ENCODE measurements at places on chromosomes 12 and 14. TPM values are rescaled to one million over a fixed set of nuclear protein-coding genes. Genes with fewer than 3 reads are reported as not detected.
A peak's percentile ranks its signal among the peaks of the same experiment; 100 is the strongest.

The PPP4R4 gene
- 0.17 TPM for polyA plus RNA-seq

The GALNT8 gene
- not detected for polyA plus RNA-seq

GRCh38 chr12:538731-539539 is 79.2 kb downstream of the B4GALNT3 start:
- DNase-seq, result peak; percentile 9

DNA sequence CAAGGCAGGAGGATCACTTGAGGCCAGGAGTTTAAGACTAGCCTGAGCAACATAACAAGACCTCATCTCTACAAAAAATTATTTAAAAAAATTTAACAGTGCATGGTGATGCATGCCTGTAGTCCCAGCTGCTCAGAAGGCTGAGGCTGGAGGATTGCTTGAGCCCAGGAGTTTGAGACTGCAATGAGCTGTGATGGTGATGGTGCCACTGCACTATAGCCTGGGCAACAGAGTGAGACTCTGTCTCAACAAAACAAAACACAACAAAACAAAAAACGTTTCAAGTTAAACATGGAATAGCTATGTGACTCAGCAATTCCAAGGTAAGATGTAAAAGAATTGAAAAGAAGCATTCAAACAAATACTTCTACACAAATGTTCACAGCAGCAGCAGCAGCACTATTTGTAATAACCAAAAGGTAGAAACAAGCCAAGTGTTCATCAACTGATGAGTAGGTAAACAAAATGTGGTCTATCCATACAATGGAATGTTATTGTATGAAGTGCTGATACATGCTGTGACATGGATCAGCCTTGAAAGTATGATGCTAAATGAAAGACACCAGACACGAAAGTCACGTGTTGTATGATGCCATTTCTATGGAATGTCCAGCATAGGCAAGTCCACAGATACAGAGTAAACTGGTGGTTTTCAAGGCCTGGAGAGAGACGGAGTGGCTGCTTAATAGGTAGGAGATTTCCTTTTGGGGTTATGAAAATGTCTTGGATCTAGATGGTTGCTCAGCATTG is 31.4 kb downstream of the CFAP251 start:
- DNase-seq, result no peak

The ADAMTS20 gene
- not detected for polyA plus RNA-seq

The ZFYVE26 gene
- polyA plus RNA-seq, result 1.0 TPM

DNA sequence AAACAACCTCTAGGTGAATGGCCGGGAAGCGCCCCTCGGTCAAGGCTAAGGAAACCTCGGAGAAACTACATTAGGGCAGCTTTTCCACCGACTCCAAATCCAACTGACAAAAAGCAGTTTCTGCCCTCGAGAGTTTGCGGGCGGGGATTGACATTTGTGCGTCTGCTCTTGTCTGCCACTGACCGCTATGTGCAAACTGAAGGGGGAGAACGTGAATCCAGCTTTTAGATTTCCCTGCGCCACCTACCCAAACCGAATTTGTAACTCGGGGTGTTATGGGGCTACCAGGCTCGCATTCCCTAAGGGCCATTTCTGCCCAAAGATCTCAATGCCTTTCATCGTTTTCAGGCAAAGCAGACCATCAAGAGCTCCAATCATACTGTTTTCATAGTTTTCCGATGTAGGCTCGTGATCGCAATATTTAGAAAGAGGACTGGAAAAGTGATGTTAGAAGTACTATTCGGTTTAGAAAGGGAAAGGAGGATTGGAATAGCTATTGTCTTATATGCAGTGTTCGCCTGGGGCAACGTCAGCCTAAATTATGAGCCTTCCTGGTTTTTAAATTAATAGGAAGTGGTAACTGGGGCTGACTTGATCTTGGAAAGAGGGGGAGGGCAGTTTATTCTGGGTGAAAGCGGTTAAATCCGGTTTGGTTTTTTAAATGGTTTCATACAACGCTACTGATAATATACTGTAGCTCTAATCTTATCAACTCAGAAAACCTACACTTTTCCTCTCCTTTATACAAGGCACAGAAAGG is 45.4 kb downstream of the BCAT1 start:
- DNase-seq, result peak; percentile 44

DNA sequence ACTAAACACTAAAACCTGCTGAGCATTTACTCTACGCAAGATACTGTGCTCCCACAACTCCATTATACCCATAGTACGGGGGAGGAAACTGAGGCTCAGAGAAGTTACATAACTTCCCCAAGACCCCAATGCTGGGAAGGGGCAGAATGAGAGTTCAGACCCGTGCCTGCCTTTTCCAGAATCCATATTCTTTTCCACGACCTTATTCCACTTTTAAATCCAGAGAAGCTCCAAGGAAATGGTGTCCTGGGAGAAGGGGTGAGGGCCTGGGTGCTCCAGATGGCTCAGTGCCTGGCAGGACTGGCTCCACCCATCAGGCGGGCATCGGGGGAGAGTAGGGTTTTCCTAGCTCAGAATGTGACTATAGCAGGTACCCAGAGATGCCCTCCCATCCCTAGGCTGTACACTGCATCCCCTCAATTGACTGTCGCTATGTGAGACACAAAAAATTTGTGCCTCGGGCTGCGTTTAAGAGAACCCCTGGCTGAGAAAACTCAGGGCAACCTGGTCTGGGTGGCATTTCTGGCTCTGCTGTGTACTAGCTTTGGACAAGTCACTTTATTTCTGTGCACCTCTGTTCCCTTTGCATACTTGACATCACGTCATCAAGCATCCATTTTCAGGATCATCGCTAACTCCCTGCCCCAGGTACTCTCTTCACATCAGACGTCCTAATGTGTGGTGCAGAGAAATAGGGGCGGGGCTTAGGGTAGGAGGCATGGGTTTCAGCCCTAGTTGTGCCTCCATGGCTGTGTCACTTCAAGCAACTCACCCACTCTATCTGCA is 11.6 kb upstream of the IQSEC3 start:
- no peak for DNase-seq

DNA sequence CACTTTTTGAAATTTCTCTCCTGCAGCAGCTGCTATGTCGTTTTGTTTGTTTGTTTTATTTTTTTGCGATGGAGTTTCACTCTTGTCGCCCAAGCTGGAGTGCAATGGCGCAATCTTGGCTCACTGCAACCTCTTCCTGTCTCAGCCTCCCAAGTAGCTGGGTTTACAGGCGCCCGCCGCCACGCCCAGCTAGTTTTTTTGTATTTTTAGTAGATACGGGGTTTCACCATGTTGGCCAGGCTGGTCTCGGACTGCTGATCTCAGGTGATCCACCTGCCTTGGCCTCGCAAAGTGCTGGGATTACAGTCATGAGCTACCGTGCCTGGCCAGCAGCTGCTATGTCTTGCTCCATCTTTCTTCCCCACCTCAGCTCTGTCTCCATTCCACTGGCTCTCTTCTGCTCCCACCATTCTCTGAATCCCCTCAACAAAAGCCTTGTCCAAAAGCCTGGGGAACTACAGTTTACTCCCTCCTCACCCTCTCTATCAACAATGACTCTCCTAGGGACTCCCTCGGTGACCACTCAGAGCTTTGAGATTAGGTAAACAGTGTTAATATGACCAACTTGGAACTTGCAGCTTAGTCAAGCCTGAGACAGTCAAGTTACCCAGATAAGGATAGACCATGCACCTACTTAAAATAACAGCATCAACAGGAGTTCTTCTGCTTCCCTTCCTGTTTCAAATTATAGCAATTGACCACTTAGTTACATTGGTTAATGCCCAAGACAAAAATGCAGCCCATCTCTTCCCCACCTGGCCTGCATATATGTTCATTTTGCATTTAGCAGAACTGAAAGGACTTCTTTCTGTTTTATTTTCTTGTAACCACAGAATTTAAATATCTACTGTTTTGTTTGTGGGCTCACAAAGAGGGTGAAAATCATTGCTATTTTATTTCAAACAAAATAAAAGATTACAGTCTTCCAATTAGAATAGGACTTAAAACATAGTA is 189.0 kb upstream of the AMIGO2 start:
- DNase-seq, result no peak

- DNase-seq, result no peak
Observed at GRCh38 chr12:20268771-20269170, 99.6 kb upstream of the PDE3A start.

GRCh38 chr12:64968989-64969819 is 144.8 kb downstream of the TBC1D30 start:
- no peak for DNase-seq

The KLHL33 gene
- not detected for polyA plus RNA-seq

- no peak for DNase-seq
Observed at GRCh38 chr12:112097641-112098040, 10.9 kb downstream of the NAA25 start.

The C1S gene
- 1.00 TPM for polyA plus RNA-seq

GRCh38 chr12:105477873-105478272 is 147.4 kb downstream of the C12orf75 start:
- no peak for DNase-seq

GRCh38 chr12:65565601-65566560 is 258.4 kb upstream of the HMGA2 start:
- DNase-seq, result no peak

The LMNTD1 gene
- polyA plus RNA-seq, result not detected

DNA sequence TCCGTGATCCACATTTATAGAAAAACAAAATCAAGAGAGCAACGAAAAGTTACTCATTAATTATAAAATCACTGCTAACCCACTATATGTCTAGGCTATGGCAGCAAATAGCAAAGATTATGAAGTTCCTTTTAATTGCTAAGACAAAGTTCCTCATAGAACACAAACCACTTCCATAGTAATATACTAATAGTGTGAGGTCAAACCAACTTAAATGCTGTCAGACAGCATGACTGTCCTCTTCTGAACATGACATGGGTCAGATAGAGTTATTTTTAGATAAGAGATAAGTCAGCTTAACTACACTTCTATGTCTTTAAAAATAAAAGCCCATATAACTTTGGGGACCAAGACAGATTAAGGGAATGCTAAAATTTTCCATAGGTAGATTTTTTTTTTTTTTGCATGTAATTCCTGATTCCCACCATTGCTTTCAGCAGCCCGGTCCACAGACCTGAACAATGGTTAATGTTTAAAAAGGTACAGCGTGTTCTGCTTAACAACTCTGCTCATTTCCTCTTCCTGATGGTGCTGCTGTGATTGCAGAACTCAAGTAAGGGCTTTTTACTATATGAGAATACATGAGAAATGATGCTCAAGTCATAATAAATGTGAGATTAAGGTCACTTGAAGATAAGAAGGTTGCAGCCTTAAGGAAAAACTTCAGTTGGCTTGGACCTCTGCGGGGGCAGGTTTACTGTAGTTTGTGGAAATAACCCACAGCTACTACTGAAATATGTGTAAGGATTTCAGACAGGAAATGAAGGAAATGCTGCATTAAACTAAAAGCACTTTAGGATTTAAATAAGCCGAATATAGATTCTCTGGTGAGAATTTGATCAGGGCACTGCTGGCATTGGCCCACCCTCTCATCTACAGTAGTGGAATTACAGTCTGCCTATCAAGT is 37.7 kb upstream of the DUSP6 start:
- DNase-seq, result peak; percentile 40

- no peak for DNase-seq
Observed at GRCh38 chr12:64273527-64274403, 51.7 kb upstream of the KICS2 start.

The PIANP gene
- not detected for polyA plus RNA-seq

The PLEKHH1 gene
- not detected for polyA plus RNA-seq

DNA sequence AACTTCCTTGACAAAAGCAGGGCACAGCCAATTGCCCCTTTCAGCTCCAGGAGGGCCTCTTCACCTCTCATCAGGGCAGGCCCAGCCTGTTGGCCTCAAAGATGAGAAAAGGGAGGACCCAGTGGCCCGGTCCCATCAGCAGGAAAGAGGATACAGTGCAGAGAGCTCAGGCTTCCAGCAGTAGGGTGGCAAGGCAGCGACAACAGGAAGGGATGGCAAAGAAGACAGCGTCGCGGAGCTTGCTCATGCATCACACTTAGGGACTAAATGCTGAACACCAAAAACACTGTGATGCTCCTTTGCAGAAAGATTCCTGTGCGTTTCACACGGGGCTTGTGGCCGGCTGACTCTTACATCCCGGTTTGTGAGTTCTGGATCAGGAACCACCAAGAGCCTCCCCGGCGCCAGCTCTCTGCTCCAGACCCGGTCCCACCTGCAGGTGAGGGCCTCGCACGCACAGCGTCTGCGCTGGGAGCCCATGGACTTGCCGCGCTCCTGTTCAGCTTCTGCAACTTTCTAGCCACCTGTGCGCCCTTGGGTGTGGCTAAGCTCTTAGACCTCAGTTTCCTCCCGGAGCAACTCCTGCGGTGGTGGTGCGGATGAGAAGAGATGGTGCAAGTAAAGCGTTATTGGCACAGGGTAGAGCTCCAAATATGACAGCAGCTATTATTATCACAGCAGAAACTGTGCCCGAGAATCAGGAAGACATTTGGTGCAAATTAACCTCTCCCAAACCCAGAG is 15.3 kb upstream of the BCL7A start:
- no peak for DNase-seq

The POTEG gene
- not detected for polyA plus RNA-seq

The PAWR gene
- 0.01 TPM for polyA plus RNA-seq

GRCh38 chr12:11759899-11760298 is 110.4 kb downstream of the ETV6 start:
- DNase-seq, result no peak

GRCh38 chr14:51185754-51186153 is 54.3 kb upstream of the TMX1 start:
- DNase-seq, result no peak

GRCh38 chr14:99393059-99393655 is 87.5 kb downstream of the SETD3 start:
- no peak for DNase-seq

The SPIC gene
- polyA plus RNA-seq, result not detected

DNA sequence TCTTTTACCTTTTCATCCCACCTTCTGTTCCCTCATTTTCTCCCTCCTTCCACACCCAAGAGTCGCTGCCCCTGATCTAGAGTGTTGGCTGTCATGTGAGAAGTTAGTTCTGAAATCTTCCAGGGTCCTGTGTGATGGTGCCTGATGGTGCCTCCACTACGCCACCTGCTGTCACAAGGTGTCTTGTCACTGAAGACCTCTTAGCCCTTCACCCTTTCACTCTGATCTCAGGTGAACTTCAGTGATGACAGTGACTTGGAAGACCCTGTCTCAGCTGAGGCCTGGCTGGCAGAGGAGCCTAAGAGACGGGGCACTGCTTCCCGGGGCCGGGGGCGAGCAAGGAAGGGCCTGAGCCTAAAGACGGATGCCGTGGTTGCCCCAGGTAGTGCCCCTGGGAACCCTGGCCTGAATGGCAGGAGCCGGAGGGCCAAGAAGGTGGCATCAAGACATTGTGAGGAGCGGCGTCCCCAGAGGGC is 7.6 kb upstream of the PFDN5 start:
- peak; percentile 42 for DNase-seq

The ZNF219 gene
- 7.2 TPM for polyA plus RNA-seq

- DNase-seq, result no peak
Observed at GRCh38 chr14:101442451-101442850, 118.8 kb upstream of the DIO3 start.

The MDP1 gene
- polyA plus RNA-seq, result 17.5 TPM

- no peak for DNase-seq
Observed at GRCh38 chr12:61384511-61384910, 875.7 kb upstream of the USP15 start.

The RAD51AP1 gene
- 1.3 TPM for polyA plus RNA-seq

GRCh38 chr12:69254046-69254445 is 14.7 kb downstream of the CPSF6 start:
- peak; percentile 51 for DNase-seq

The POLE2 gene
- polyA plus RNA-seq, result 0.18 TPM
